ENCODE measurements at places on chromosomes 2 and 18. TPM values are rescaled to one million over a fixed set of nuclear protein-coding genes. Genes with fewer than 3 reads are reported as not detected.

The SPC25 gene
- total RNA-seq = 2.0 TPM

The CPO gene
- not detected for total RNA-seq

The EPHA4 gene
- total RNA-seq = 4.3 TPM

The HAT1 gene
- 69.1 TPM for total RNA-seq

The DNAH6 gene
- under 0.01 TPM for total RNA-seq

The RFTN2 gene
- not detected for total RNA-seq

The PSD4 gene
- total RNA-seq = 44.3 TPM

The TXNDC2 gene
- 0.34 TPM for total RNA-seq

The SPP2 gene
- total RNA-seq = not detected

The SERPINB7 gene
- total RNA-seq = 8.7 TPM

The PTH2R gene
- not detected for total RNA-seq

The TSPYL6 gene
- total RNA-seq = not detected

The ANKRD30B gene
- total RNA-seq = not detected

The RPE gene
- total RNA-seq = 118 TPM

The UGT1A7 gene
- 0.16 TPM for total RNA-seq

The PARD3B gene
- total RNA-seq = 0.42 TPM

The GPR35 gene
- total RNA-seq = not detected

The PLCL1 gene
- total RNA-seq = not detected

The CIB4 gene
- total RNA-seq = not detected

The LAMA3 gene
- 608 TPM for total RNA-seq

The AKAIN1 gene
- total RNA-seq = not detected

The RGPD3 gene
- 0.08 TPM for total RNA-seq

The ANKRD30BL gene
- total RNA-seq = not detected

The IL1RL2 gene
- 2.1 TPM for total RNA-seq

Data from hair follicular keratinocyte (primary cell).